Stimulated activated CD8-positive, alpha-beta memory T cell treated with anti-CD3 and anti-CD28 coated beads, Interleukin-12 subunit alpha, Interleukin-12 subunit beta, amount 100 ng/mL, for 4 hours (primary cell): ENCODE measurements at places on chromosomes 3 and 15.

DNA sequence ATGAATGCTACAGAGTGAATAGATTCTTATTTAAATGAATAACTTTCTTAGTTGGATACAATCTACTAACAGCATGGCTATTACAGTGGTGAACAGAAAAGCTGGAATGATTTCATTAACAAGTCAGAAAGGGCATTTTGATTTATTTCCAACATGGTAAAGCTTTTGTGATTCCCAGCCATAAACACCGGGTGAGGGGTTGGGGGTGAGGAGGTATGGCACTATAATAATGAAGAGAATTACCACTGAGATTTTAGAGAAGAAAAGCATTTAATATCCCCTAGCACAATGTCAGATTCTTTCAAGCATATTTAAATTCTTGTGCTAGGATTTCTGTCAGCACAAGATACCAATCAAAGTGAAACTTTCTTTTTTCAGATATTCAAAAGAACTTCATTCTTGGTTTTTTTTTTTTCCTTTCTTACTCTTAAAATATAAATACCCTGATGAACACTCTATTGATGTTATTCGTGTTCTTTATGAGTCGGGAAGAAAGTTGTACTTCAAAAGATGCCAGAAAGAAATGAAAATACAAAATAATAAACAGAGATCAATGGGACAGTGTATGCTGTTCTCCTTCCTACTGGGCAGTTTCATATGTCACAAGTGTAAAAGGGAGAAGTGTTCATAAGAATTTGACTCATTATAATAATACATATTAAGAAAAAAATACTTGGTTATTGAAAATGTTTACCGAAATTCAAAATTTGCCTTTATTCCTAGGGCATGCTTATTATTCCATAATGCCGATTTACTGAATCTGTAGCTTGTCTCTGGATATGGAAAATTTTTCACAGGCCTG, 522.8 kb downstream of the CADM2 start:
- DNase-seq, result no peak

GRCh38 chr15:90619939-90620338, 90.2 kb downstream of the CRTC3 start:
- DNase-seq, result no peak

DNA sequence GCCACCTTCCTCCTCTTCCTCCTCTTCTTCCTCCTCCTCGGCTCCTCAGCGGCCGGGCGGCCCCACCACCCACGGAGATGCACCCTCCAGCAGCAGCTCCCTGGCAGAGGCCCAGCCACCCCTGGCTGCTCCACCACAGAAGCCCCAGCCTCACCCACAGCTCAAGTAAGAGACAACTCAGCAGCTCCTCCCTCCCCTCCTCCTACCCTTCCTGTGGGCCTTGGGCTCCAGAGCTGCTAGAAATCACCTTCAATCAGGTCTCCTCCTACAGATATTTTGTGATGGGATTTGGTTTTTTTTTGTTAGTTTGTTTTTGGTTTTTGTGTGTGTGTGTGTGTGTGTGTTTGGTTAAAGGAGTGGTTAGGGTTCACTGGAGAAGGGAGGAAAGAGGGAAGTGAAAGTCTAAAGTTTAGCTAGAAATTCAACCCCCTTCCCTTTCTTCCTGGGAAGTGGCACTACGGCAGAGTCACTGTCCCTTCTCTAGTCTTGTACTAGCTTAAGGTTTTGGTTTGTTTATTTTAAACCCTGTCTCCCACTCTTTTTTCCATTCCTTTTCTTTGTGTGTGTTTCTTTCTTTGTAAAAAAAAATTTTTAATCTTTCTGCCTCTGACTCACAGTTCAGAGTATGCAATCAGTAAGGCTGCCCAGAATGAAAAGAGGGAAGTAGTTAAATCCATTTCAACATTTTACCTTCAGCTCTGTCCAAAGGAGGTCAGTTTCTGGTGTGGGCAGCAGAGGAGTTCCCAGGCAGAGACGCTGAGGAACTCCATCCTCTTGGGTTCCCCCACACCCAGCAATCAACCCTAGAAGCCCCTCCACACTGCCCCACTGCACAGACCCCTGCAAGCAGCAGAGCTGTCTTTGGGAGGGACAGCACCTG, 29.0 kb upstream of the TIMP4 start:
- no peak for DNase-seq

- DNase-seq, result no peak
Observed at GRCh38 chr15:33200444-33200843, 5.9 kb upstream of the FMN1 start.

DNA sequence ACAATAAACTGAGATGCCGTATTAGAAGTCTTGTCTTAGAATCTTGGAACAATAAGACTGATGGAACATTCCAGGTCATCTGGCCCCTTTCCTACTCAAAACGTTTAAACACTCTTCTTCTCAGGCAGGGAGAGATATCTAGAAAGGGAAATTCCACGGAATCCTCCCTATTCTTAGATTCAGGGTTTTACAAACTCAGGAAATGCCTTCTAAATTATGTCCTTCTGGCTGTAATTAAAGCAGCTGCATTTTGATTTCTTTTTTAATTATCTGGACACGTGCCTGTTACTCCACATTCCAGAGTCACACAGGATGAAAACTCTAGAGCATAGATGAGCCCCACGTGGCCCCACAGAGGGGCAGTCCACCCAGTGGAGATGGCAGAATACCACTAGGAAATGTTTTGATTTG, 41.5 kb upstream of the MTMR10 start:
- DNase-seq, result no peak

GRCh38 chr15:29102911-29103823, 166.5 kb downstream of the NSMCE3 start:
- no peak for DNase-seq

DNA sequence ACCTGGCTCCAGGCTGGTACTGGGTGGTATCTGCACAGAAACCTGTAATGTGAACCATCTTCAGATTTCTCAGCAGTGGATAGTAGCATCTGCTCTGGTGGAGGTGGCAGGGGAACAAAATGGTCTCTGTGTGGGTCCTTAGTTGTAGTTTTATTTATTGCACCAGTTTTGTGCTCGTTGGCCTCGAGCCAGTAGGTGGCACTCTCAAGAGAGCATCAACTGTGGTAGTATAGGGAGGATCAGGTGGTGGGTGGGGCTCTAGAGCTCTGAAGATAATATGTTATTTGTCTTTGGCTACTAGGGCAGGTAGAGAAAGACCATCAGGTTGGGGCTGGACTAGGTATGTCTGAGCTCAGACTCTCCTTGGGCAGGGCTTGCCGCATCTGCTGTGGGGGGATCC, 254.0 kb upstream of the GPR149 start:
- no peak for DNase-seq

- no peak for DNase-seq
Observed at GRCh38 chr3:129370248-129370964, 58.0 kb downstream of the EFCAB12 start.

GRCh38 chr3:192054881-192055280, 593.9 kb downstream of the PYDC2 start:
- no peak for DNase-seq

DNA sequence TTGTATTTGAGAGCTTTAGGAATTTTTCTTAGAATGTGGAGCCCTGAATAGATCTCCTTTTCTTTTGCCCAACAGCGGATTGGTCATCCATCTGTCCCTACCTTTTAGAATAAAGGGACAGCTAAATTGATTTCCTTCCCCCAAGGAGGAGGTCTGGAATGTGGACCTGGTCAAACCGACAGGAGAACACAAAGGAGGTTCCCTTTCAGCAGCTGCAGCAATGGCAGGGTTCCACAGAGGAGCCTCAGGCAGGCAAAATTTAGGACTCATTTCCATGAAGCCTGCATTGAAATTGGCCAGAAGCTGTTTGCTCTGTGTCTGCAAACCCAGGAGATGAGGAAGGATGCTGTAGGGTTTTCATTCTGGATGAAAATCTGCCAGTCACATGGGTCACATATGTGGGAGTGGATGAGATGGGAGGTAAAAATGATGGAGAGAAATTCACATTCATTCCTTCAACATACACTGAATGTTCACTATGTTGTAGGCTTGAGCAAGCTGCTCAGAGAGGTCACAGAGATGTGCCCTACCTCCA, 77.3 kb downstream of the LRTM1 start:
- DNase-seq, result no peak

DNA sequence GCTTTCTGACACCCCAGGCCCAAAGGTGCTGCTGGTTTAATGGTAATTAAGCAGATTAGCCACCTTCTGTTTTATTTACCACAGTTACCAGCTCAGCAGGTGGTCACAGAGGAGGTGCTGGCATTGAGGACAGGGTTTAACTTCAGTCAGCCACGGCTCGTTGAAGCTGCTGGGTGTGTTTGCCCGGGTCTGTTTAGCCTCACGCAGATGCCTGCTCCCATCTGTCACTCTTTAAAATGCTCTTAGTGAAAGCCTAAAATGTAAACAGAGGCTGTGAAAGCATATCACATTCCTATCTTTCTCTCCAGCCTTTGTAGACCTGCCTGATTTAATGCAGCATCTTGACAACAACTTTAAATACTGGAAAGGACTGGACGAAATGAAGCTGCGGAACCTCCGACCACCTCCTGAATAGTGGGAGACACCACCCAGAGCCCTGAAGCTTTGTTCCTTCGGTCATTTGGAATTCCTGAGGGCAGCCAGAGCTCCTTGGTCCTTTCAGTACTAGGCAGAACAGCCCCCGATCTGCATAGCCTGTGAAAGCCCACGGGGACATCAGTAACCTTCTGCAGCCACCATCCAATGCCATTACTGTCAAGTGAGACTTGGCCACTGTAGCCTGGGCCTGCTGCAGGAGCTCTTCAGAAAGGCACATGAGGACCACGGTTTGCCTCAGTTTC, 156.0 kb downstream of the PDE8A start:
- no peak for DNase-seq

DNA sequence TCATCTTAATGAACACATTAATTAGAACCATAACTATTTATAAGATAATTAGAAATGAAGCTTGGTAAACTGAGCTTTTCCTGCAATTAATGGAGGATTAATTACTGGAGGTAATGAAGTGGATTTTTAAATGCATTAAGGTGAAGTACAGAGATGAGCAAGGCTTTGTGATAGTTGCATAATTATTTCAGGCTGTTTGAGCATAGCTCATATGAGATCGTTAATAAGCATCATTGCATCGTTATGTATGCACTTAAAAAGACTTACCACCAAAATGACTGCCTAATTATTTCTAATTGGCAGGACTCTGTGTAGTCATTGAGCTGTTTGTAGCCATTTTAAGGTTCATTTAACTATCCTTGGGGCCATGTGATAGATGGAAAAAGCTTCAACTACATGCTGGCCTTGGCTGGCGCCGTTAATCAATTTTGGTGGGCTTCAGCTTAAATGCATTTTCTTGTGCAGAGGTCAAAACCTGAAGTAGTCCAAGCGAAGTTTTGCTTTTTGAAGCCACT, 55.3 kb downstream of the RSRC1 start:
- DNase-seq, result no peak

GRCh38 chr3:144107923-144108322, 136.3 kb downstream of the DIPK2A start:
- DNase-seq, result no peak

DNA sequence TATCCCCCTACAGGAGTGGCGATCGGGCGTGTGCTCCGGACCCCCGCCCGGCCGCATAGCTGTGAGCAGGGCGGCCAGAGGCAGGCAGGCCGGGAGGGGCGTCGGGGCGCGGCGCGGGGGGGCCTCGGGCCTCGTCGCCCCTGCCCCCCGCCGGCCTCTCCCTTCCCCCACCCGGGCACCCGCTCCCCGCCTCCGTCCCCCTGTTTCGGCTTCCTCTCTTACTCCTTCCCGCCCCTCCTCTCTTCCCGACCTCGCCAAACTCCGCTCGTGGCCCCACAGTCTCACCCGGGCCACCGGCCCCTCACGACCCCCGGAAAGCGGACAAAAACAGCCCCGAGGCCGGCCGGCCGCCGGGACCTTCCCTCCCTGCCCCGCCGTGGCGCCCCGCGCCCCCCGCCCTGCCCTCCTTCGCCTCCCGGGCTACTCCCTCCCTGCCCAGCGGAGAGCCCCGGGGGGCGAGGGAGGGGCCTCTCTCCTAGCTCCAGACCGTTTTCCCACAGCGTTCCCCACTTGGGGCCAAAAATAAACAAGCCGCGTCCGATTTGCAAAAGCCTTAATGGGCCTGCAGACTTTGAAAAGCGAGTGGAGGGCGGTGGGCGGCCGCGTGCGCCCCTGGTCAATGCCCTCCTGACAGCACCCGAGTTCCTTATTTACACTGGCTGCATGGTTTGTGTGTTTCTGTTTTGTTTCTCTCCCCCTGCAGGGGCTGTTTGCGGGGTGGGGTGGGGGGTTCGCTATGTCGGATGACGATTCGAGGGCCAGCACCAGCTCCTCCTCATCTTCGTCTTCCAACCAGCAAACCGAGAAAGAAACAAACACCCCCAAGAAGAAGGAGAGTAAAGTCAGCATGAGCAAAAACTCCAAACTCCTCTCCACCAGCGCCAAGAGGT, 1.0 kb downstream of the UBE2E1 start:
- DNase-seq, result no peak

- DNase-seq, result no peak
Observed at GRCh38 chr3:127449486-127450212, 140.9 kb downstream of the TPRA1 start.

- DNase-seq, result no peak
Observed at GRCh38 chr3:37053337-37053736, 60.0 kb downstream of the MLH1 start.

GRCh38 chr3:127479449-127479848, 111.1 kb downstream of the TPRA1 start:
- DNase-seq, result no peak

- no peak for DNase-seq
Observed at GRCh38 chr3:159763011-159763601, 225.5 kb upstream of the IL12A start.

- DNase-seq, result no peak
Observed at GRCh38 chr3:101189176-101189575, 131.2 kb downstream of the IMPG2 start.

DNA sequence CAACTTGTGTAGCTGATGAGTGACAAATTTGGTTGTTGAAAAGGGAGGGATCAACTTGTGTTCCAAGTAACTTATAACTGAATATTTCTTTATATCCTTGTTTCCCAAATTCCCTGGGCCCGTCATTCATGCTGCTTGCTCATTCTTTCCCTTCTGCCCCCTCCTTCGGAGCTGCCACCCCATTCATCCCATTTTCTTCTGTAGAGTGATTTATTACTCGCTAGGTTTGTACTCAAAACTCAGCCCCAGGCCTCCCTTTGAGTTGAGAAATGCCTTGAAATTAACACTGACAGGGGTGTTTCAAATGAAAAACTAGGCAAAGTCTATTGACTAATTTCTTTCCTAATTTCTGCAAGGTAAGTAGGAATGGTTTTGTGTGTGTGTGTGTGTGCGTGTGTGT, 277.4 kb upstream of the SLCO3A1 start:
- no peak for DNase-seq

GRCh38 chr3:142958707-142959106, 4.8 kb downstream of the PAQR9 start:
- no peak for DNase-seq

- no peak for DNase-seq
Observed at GRCh38 chr3:54987719-54988118, 59.9 kb upstream of the LRTM1 start.

GRCh38 chr3:14135581-14135980, 10.7 kb downstream of the TMEM43 start:
- DNase-seq, result no peak

DNA sequence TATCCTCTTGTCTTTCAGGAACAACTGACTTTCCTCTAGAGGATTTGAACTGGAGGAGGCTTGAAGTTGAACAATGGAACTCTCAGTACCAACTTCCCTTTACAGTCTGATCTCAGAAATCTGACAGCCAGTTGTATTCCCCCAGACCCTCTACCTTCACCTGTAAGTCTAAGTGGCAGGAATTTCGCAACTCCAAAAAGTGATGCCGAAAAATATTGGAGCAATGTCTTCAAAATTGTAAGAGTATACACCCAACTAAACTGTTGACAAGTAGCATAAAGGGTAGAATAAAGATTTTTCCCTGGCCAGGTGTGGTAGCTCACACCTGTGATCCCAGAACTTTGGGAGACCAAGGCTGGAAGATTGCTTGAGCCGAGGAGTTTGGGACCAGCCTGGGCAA, 69.1 kb upstream of the CFAP20DC start:
- no peak for DNase-seq
